ENCODE measurements at places on chromosomes 3 and 15. TPM values are rescaled to one million over a fixed set of nuclear protein-coding genes. Genes with fewer than 3 reads are reported as not detected.

SLC28A1 gene
- not detected for polyA plus RNA-seq

WDR93 gene
- not detected for polyA plus RNA-seq

SEMA5B gene
- polyA plus RNA-seq: not detected

RARRES1 gene
- 0.63 TPM for polyA plus RNA-seq

GADL1 gene
- polyA plus RNA-seq: not detected

COPB2 gene
- polyA plus RNA-seq: 143 TPM

DNA sequence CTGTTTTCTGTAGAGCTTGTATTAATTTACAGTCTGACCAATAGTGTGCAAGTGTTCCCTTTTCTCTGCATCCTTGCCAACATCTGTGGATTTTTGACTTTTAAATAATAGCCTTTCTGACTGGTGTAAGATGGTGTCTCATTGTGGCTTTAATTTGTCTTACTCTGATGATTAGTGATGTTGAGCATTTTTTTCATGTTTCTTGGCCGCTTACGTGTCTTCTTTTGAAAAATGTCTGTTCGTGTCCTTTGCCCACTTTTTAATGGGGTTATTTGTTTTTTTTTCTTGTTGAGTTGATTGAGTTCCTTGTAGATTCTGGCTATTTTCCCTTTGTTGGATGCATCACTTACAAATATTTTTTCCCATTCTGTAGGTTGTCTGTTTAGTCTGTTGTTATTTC is 7.6 kb upstream of the ACOX2 start:
- no peak for DNase-seq
- H3K4me3 ChIP-seq: no peak overlapping the region
- H3K36me3 ChIP-seq: no peaks in the 10 kb centered on the region
- no peak overlapping the region for H3K27ac ChIP-seq

GRCh38 chr3:194876403-194877095 is 190.9 kb downstream of the FAM43A start:
- peaks cover 3% of the 10 kb centered on the region for H3K27me3 ChIP-seq
- H3K27ac ChIP-seq: no peak overlapping the region
- no peak overlapping the region for H3K4me3 ChIP-seq
- no peak for DNase-seq
- no peaks in the 10 kb centered on the region for H3K36me3 ChIP-seq

GRCh38 chr3:181075098-181075497 is 85.6 kb upstream of the DNAJC19 start:
- no peaks in the 10 kb centered on the region for H3K36me3 ChIP-seq
- no peak overlapping the region for H3K4me3 ChIP-seq
- H3K27ac ChIP-seq: no peak overlapping the region
- H3K27me3 ChIP-seq: no peaks in the 10 kb centered on the region
- no peaks in the 10 kb centered on the region for H3K4me1 ChIP-seq

GRCh38 chr15:38377636-38378035 is 76.3 kb upstream of the FAM98B start:
- no peaks in the 10 kb centered on the region for H3K4me1 ChIP-seq
- no peak overlapping the region for H3K27ac ChIP-seq
- H3K4me3 ChIP-seq: no peak overlapping the region

DNA sequence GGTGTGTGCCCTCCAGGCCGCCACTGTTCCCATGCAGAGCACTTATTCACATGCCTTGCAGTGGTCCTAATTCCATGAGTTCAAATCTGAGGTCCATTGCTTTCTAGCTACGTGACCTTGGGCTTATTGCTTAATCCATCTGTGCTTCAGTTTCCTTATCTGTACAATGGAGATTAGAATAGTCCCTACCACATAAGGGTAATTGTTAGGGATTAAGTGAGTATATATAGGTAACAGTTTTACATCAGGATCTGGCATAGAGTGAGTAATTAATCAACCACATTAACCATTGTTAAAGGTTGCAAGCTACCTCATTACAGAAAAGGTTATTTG is 7.6 kb downstream of the CPN2 start:
- H3K36me3 ChIP-seq: no peaks in the 10 kb centered on the region
- DNase-seq: no peak
- H3K27ac ChIP-seq: no peak overlapping the region

- peaks cover 11% of the 10 kb centered on the region for H3K36me3 ChIP-seq
These were observed 2.0 kb upstream of the ZBTB47 start for GRCh38 chr3:42651248-42652091.

DNA sequence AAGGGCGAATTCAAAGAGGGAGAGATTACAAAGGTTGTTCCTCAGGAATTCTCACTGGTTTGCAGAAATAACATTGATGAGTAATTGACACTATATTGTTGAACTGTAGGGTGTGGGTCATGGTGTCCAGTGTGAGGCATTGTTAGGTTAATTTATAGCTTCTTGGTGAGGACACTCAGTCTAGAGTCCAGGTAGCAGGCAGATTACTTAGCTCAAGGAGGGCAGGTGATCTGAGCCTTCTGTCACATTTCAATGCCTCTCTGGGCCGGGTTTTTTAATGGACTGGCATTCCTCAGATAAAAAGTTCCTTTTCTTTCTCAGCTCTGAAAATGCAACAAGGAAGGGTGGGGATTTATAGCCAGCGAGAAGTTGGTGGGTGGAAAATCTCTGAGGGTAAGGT is 194.2 kb upstream of the PROK2 start:
- peak overlapping the region; percentile 40 for H3K4me3 ChIP-seq
- H3K27ac ChIP-seq: peak overlapping the region; percentile 78
- no peaks in the 10 kb centered on the region for H3K27me3 ChIP-seq
- H3K4me1 ChIP-seq: peaks cover 45% of the 10 kb centered on the region

- no peak overlapping the region for H3K4me3 ChIP-seq
- no peaks in the 10 kb centered on the region for H3K4me1 ChIP-seq
- H3K27me3 ChIP-seq: no peaks in the 10 kb centered on the region
- no peak for DNase-seq
- no peaks in the 10 kb centered on the region for H3K36me3 ChIP-seq
These were observed 4.5 kb downstream of the NR1I2 start for GRCh38 chr3:119786409-119786808.

- H3K4me1 ChIP-seq: no peaks in the 10 kb centered on the region
- DNase-seq: no peak
- H3K27ac ChIP-seq: no peak overlapping the region
These were observed 183.4 kb downstream of the KLF13 start for GRCh38 chr15:31510057-31510456.
